ENCODE measurements at places on chromosomes 5 and 9.

DNA sequence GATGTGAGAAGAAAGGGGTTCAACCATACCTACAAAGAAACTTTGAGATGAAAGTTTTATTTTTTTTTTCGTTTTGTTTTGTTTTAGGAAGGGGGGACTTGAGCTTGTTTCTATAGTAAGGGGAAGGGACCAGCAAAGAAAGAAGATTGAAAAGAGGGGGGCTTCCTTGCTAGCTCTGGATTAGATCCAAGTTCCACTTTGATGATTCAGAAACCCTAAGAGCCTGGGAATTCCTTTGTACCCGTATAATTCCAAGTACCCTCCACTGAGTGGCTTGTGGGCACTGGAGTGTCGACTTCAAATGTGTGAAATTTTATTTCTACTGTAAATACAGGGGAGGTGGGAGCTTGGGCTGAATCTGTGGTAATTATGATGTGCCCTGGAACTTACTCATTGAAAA, 10.9 kb downstream of the MAMDC2 start:
- DNase-seq, result no peak

GRCh38 chr5:55159763-55160492, at the start of gene GPX8:
Gene GPX8 (plus strand): TSS chr5:55160171. CDS start chr5:55160193, 22 bp downstream.
- peak; percentile 45 for DNase-seq

DNA sequence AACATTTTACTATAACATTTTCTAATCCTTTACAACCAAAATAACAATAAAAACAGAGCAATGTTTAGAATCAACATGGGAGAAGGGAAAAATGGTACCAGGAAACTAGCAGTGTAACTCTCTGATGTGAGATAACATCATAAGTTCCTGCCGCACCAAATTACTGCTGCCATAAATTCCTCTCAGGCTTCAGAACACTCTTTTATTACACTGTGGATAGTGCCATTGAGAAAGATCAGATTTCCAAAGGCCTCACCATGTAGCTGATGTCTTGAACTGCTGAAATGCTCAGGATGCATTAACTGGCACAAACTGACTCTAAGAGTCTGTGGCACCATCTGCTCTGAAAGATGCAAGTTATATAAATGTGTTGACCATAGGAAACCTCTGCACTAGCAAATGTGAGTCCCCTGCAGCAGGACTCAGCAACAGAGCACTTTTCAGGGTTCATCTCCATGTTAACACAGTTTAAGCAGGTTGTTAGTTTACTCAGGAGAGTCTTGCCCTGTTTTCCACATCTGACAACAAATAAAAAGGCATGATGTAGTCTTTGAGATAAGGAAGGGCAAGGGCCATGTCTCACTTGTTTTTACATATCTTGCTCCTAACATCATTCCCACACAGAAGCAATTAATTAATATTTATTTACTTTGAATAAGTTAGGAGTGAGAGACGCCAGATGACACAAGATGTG, 218.1 kb downstream of the CETN3 start:
- peak; percentile 18 for DNase-seq

DNA sequence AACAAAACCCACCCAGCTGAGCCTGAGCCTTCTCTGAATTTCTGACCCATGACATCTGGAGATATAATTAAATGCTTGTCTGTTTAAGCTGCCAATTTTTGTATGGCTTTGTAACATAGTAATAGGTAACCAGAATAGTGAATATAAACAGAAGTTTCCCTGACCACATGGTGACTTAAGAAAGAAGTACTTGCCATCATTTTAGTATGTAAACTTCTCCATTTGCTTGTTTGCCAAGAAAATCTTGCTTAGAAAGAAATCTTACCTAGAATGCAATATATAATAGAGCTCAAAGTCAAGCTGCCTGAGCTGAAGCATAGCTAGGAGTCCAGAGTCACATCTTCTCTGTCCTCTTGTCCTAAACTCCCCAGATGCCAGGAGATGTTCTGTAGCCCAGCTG, 117.0 kb downstream of the PCSK1 start:
- DNase-seq, result no peak

DNA sequence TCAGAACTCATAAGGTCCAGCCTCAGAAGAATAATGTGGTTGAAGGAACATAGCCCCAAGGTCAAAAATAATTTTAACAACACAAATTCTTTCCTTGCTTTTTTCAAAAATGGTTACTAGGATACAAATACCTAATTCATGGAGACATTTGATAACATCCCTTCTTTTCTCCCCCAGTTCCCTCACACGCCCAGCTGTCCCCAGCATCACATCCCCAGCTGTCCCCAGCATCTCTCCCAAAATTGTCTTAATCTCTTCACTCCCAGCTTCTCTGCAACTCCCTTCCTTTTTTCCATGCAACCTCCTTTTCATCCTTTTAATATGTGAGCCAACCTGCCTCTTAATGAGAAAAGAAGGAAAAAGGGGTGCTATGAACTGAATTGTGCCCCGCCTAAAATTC, 77.8 kb downstream of the FSTL4 start:
- DNase-seq, result no peak

GRCh38 chr5:159605585-159605984, 275.3 kb upstream of the IL12B start:
- no peak for DNase-seq

- no peak for DNase-seq
These were observed 19.1 kb downstream of the GLRA1 start for GRCh38 chr5:151905557-151905961.

DNA sequence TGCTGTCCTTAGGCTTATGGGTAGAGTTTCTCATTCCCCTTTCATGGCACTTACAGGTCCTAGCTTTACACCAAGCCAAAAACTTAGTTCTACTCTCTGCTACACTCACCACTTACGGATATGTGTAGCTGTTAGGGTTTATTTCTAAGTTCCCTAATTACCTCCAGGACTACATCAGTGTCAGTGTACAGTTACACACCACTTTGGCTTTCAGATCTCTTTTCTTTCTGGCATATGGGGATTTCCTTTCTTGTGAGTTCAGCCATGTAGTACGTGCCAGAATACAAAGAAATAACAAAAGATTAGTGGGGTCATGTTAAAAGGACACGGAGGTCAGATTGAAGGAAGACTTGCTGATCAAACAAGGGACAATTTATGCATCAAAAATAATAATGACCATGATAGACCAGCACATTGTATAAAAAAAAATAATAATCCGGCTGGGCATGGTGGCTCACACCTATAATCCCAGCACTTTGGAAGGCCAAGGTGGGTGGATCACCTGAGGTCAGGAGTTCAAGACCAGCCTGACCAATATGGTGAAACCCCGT, 41.8 kb downstream of the LYRM7 start:
- DNase-seq, result no peak

GRCh38 chr9:10127867-10128266, 484.9 kb downstream of the PTPRD start:
- DNase-seq, result no peak

DNA sequence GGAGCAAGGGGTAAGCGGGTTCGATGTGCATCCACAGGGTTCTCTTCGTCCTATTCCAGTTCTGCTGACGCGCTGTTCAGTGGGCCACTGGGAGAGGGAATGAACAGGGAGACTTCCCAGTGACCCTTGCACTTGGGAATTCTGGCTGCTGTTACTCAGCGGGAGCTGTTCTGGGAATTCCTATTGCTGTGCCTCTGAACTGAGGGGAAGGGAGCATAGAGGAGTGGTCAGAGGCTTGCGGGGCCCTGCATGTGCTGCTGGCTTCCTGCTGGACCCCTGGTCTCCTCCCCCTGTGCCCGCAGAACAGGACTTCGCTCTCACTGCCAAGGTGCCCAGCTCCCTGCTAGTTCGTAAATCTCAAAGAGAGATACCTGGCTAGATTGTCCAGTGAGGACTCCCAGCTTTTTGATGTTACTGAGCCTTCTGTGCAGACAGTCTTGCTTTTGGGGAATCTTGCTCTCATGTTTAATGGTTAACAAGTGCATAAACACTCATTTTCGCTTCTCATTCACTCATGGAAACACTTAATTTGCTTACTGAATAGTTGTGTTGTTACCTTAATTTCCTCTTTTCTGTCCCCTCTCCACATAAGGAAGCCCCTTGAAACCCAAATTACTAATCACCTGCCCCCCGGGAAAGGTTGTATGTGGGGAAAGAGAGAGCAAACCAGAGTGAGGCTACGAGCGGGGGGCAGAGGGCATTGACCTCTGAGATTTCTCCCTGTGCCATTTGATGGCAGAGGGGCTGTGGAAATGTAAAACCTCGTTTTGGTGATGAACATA, 5.9 kb downstream of the TRIO start:
- no peak for DNase-seq

GRCh38 chr5:155451106-155451505, 437.6 kb downstream of the KIF4B start:
- DNase-seq, result no peak

GRCh38 chr5:107513337-107514085, 157.2 kb downstream of the EFNA5 start:
- DNase-seq, result no peak

DNA sequence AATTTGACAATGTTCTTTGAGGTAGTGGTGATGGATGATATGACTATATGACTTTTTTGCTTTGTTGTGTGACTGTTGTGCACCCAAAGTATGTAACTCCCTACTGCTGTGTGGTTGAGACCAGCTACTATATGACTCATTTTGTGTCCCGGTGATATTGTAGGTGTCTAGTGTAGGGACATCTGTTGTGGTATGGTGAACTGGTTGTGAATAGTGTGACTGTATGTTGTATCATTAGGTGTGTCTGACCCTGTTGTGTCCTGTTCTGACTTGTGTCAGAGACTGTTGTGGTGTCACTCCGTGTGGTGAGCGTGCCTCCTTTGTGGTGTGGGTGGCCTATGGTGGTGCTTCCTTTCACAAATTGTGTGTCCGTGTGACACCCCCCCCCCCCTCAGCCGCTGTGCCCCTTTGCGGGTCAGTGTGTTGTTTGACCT, 11.2 kb upstream of the CXXC5 start:
- DNase-seq, result no peak

DNA sequence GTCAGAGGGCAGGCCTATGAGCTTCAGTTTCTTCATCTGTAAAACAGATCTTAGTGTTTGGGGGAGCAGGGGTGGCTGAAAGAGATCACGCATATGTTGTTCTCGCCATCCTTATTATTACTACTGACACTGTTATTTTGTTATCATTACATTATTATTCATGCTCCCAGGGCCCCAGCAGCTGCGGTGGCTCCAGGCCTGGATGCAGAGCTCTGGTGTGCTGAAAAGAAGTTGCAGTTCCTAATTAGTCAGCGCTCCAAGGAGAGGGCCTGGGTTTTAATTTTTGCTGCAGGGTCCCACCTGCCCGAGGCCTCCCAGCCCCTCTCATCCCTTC, 19.5 kb downstream of the CXXC5 start:
- DNase-seq, result peak; percentile 44

GRCh38 chr5:93018461-93018860, 562.6 kb downstream of the NR2F1-AS1 start:
- DNase-seq, result no peak

- no peak for DNase-seq
These were observed 24.4 kb upstream of the CLK4 start for GRCh38 chr5:178651046-178651810.

- no peak for DNase-seq
These were observed 10.4 kb downstream of the TGFBI start for GRCh38 chr5:136039202-136039601.

DNA sequence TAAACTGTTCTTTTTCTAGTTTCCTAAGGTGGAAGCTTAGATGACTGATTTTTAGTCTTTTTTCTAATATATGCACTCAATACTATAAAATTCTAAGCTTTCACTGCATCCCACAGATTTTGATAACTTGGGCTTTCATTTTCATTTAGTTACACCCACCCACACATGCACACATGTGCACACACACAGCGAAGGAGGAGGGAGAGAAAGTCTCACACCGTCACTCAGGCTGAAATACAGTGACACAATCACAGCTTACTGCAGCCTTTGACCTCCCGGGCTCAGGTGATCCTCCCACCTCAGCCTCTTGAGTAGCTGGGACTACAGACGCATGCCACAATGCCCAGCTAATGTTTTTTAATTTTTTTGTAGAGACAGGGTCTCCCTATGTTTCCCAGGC, 96.5 kb downstream of the SMIM23 start:
- no peak for DNase-seq

GRCh38 chr5:15013654-15014463, 142.3 kb upstream of the ANKH start:
- peak; percentile 87 for DNase-seq

DNA sequence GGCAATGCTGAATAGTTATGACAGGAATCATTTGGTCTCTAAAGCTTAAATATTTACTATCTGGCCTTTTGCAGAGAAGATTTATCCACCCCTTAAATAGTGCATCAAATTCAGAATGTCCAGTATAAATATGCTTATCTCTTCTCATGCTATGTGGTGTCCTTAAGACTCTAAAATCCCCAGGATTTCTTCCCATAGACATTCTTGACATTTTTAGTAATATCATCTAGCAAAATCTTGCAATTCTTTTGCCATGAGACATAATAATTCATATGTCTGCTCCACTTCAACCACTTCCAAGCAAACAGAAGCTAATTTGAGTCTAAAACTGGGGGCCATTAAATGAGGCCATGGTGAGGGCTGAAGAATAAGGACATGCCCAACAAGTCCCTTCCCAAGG, 1923.4 kb upstream of the CDH9 start:
- no peak for DNase-seq

GRCh38 chr9:120876842-120877240, at the start of gene PHF19:
Gene PHF19 (minus strand): TSS chr9:120877188. CDS start chr9:120874741, 2,447 bp downstream.
- peak; percentile 35 for DNase-seq

- no peak for DNase-seq
These were observed 1096.5 kb downstream of the NR2F1-AS1 start for GRCh38 chr5:92484484-92484883.

- DNase-seq, result no peak
These were observed 199.9 kb downstream of the PCSK5 start for GRCh38 chr9:76090330-76090729.

- no peak for DNase-seq
These were observed 775.5 kb upstream of the CTNND2 start for GRCh38 chr5:12679731-12680130.

DNA sequence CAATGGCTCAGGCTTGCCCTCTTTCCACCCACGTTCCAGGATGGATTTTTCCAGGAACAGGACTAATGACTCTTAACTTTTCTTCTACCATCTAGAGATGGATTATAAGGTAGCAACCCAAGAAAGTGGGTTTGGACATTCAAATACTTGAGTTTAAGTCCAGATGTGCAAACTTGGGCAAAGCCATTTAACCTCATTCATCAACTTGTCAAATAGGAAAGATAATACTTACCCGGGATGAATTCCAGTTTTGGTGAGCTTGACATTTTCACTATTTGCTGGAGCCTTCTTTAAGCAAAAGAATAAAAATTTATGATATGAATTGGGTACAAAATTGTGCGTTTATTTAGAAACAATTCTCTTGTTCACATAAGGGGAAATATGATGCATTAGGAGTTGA, 44.3 kb upstream of the ZBED3 start:
- no peak for DNase-seq

- peak; percentile 74 for DNase-seq
These were observed 162.5 kb upstream of the KIF2A start for GRCh38 chr5:62143268-62144229.

DNA sequence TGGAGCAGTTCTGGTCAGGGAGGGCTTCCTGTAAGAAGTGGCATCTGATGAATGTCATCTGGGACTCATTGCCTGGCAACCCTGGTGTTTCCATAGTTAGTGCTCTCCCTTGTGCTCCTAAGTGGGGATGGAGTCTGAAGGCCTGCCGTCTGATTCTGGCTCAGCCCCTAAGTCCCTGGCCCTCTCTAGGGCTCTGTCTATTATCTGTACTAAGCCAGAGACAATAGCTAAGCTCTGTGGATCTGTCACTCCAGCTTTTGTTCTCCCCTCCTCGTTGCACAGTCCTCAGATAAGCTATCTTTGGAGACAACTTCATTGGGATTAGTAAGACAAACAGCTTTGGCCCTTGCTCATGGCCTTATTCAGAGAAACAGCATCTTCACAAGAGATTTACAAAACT, 30.6 kb upstream of the TTC1 start:
- no peak for DNase-seq

- DNase-seq, result peak; percentile 31
These were observed at the start of gene GRM6 for GRCh38 chr5:178994580-178995340. Gene GRM6 (minus strand): TSS chr5:178995320. CDS start chr5:178994944, 376 bp downstream.

Data from brain (organoid and tissue), 16 donors.